ENCODE measurements at places on chromosomes 3 and 15.

DNA sequence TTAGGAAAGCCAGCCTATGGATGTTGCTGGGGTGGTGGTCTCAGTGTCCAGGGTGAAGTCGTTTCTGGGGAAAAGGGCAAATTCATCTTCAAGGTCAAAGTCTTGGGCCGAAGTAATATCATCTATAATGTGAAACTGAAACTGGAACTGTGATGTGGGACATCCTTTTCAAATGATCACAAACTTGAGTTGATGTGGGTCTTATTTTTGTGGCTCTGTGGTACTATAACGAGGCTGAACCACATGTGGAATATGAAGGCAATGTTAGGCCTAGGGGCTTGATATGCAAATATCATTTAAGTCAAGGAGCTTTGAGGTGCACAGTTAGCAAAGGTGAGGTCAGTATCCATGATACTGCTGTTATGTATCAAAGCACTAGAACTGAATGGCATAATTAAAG, 1.5 kb upstream of the CD200R1L start:
- ATAC-seq, result no peak

DNA sequence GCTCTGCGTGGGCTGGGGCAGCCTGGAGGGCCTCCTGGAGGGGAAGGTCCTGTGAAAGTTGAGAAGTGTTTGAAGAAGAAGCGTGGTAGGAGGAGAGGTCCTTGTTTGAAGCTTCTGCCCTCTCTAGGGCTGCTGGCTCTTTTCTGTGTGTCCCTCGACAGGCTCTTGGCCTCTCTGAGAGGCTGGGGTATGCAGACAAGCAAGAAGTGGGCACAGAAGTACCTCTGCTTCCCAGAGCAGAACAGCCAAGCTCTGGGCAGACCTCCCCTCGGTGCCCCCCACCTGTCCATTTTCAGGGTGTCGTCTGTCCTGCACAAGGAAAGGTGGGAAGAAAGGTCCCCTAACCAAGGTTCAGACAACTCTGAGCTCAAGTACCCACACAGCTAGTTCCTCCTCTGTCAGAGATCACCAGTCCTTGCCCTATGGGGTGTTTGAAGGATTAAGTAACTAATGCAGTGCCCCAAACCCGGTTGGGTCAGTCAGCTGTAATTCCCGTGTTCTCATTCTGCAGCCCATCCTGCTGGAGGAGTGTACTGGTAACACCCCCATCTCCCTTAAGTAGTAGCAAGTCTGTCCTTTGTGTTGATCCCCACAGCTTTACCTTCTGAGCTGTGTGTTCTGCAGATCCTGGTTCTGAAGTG, 6.3 kb downstream of the CSK start:
- peak; percentile 56 for ATAC-seq

DNA sequence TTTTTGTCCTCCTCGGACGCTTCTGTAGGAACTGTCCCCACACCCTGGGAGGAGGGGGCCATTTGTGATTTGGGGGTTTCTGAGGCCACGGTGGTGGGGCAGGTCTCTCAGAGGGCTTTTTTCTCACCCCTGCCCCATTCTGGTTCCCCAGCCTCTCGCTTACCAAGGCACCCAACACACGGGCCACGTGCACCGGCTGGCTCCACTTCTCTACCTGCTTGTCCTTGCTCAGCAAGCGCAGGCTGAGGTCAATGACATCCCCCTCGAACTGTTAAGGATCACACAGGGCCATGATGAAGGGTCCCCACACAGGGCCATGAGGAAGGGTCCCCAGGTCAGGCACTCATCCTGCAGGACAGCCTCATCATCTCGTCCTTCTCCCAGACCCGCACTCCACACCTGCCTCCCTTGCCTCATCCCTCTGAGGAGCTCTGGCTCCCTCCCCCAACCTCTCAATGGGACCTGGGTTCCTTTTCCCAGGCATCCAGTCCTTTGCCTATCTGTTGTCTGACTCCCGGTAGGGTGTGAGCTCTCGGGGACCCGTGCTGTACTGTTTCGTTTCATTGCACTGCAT, 10.6 kb downstream of the EPB42 start:
- no peak for ATAC-seq

DNA sequence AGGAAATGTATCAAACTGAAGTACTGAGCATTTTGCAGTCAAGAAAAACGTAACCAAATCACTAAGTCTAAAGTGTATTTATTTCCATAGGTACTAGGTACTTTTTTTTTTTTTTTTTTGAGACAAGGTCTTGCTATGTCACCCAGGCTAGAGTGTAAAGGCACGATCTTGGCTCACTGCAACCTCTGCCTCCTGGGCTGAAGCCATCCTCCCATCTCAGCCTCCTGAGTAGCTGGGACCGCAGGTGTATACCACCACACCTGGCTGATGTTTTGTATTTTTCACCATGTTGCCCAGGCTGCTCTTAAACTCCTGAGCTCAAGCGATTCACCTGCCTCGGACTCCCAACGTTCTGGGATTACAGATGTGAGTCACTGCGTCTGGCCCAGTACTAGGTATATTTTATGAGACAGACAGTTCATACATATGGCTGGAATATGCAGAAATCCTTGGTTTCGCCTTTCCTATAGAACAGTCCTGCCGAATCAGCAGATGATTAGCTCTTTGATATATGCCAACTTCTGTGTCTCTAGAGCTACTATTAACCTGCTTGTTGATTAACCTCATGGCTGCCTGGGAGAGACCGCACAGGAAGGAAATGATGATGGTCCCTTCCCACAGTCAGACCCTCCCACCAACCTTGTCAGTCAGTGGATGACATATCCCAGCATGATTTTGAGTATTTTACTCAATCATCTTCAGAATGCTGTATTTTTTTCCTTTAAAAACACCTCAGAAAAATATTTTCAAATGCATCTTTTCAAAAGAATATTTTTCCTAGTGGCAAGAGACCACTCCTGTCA, 32.3 kb downstream of the TMOD3 start:
- peak; percentile 9 for ATAC-seq

DNA sequence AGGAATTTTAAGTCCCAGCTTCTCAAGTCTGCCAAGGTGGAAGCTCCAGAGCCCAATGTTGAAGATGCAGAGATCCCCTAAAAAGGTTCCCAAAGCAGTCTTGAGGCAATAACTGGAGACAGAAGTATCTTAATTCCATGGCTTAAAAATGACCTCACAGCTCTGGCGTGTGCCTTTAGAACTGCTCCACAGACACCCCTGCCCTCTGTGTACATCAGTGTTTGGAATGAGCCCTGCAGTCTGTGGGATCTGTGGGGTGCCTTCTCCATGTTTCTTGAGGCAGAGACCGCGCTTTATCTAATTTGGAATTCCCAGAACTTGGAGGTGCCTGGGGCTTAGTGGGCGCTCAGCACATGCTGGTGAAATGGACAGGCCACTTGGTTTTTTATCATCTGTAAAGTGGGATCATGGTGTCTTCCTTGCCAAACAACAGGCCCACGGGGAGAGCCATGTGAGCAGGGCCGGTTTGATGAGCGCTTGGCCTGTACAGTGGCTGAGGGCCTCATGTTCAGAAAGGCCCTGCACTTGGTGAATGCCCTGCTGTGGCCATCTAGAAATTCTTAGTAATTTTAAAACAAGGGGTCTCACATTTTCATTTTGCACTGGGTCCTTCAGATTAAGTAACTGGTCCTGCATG, 7.1 kb downstream of the ITGA11 start:
- no peak for ATAC-seq

DNA sequence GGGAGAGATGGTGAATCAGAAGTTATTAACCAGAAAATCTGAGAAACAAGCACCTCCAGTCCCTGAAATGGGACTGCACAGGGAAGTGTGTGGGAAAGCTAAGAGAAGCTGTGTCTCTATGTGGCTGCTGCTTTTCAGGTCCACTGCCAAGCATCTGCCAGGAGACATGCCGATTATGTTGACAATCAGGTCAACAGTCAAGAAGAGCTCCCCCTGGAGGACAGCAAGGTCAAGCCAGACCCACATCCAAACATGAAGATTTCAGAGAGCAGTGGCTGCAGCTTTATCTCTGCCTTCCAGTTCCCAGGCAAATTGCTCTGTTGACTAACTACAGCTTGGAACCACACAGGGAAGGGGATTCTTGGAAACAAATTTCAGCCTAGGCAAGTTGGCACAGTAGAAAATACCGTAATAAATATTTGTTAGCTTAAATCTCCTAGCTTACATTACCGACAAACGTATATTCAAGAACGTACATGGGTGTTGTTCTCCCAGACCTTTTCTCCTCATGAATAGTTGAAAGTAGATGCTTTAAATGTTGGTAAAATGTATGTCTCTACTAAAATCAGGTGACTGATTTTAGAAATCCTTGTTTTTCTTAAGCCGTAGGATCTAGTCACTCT, 394.5 kb upstream of the RARB start:
- peak; percentile 48 for ATAC-seq

GRCh38 chr3:45345846-45346580, 42.4 kb upstream of the LARS2 start:
- no peak for ATAC-seq

GRCh38 chr3:64530434-64531049, 157.3 kb downstream of the ADAMTS9 start:
- ATAC-seq, result peak; percentile 49

DNA sequence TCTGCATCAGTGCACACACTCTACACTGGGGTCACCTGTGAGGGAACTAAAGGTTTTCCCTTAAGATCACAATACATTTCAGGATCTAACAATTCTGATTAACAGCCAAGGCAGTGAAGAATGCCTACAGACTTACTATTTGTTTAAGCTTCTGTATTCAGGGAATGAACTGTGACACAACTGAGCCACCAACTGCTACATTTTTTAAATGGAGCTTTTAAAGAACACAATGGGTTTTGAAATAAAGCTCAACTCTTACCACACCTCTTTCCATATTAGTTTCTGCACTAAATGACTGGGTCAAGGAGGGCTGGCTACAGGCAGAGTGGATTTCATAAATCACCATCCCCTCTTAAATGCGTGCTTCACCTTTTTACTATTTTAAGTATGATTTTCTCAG, 100.2 kb downstream of the TMCC1 start:
- ATAC-seq, result peak; percentile 5

GRCh38 chr3:116667791-116668190, 41.8 kb upstream of the TUSC7 start:
- ATAC-seq, result no peak

DNA sequence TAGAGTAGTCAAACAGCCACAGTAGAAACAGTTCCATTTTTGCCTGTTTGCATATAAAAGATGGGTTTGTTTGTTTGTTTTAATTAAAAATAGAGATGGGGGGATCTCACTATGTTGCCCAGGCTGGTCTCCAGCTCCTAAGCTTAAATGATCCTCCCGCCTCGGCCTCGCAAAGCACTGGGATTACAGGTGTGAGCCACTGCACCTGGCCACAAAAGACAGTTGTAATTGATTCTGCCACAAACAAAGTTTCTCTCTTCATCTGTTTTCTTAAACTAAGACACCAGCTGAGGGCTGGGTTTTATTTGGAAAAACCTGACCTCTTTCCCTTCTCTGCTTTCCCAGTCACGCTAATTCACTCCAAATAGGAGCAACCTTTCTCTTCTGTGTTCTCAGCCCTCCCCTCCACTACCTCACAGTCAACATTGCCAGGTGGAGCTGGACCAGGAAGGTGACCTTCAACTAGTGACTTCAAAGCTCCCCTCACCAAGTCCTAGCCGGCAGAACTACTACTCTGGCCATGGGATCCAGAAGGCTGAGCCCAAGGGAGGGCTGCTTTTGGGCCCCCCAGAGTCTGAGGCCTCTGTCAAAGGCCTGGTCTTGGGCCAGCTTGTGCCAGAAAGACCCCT, 1.5 kb upstream of the IDH2 start:
- ATAC-seq, result no peak

GRCh38 chr3:64414043-64414442, 188.8 kb upstream of the PRICKLE2 start:
- ATAC-seq, result no peak

DNA sequence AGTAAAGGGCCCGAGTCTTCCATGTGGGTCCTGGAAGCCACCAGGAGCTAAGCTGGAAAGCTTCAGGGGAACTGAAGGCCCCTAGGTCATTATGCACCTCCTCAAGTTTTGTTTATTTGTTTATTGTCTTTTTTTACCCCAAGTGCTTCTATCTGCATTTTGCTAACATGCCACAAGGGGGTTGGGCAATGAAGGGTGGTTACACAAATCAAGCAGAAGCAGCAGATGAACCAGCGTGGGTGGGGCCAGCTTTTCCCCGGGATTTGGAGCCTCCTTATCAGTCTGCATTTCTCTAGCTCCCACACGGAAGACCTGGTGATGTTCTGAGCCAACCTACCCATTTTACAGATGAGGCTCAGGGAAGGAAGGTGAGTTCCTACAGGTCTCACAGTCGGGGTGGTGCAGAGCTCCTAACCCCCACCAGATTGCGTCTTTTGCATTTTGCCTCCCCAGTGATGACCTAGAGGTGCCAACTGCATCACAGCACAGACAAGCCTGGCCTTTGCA, 16.8 kb downstream of the TMC3 start:
- no peak for ATAC-seq

All from esophagus mucosa (tissue), 1 donor.